Muscle of leg (tissue), 16 donors: ENCODE measurements at places on chromosomes 7 and 10. TPM values are rescaled to one million over a fixed set of nuclear protein-coding genes. Genes with fewer than 3 reads are reported as not detected.

Gene SLK
- total RNA-seq: 35.7 TPM

Gene MRLN
- total RNA-seq: 254 TPM

Gene GTF2IRD1
- total RNA-seq: 12.5 TPM

Gene RAB19
- not detected for total RNA-seq

Gene SPAM1
- not detected for total RNA-seq

Gene NSUN6
- 16.5 TPM for total RNA-seq

Gene TAC1
- 2.0 TPM for total RNA-seq

Gene GIMAP1
- total RNA-seq: 3.1 TPM

Gene PRKCQ
- total RNA-seq: 16.5 TPM

DNA sequence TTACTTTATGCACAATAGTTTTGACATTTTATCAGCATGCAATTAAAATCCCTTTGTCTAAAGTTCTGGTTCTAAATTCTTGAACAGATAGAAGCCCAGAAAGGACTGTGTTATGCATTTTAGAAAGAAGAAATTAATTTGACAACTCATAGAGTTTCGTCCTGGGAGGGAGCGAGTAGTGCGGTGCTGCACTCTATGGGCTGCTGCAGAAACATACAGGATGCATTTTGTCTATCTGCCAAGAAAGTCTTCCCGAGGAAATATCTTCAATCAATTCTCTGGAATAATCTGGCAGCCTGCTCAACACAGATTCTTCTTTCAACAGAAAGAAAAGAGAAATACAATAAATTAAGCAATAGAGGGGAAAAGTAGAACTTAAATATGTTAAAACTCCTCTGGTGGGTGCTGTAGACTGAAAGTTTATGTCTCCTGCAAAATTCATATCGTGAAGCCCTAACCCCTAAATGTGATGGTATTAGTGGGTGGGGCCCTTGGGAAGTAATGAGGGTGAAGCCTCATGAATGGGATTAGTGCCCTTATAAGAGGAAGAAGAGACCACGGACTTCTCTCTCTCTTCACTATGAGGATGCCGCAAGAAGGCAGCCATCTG lies 39.0 kb upstream of the IFRD1 start:
- peak; percentile 77 for DNase-seq

- no peak for DNase-seq
These were observed 39.5 kb upstream of the DMBT1 start for GRCh38 chr10:122521011-122521410.

GRCh38 chr10:97780841-97781617 lies 9.2 kb upstream of the SFRP5 start:
- DNase-seq: peak; percentile 66

GRCh38 chr10:105071980-105072379 lies 430.9 kb downstream of the SORCS3 start:
- no peak for DNase-seq

DNA sequence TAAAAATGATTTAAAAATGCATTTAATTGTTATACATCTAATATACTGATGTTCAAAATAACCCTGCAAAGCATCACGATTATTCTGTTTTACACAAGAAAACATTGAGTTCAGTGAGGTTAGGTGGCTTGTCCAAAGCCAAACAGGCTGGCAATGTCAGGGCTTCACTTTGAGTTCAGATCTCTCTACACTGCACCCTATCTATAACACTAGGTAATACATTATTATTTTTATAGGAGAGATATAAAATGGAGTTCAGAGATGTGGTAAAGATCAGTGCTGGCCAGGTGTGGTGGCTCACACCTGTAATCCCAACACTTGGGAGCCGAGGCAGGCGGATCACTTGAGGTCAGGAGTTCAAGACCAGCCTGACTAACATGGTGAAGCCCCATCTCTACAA lies 165.9 kb upstream of the MYO3A start:
- no peak for DNase-seq

GRCh38 chr7:138785587-138786437 lies 12.0 kb upstream of the TMEM213 start:
- DNase-seq: no peak

DNA sequence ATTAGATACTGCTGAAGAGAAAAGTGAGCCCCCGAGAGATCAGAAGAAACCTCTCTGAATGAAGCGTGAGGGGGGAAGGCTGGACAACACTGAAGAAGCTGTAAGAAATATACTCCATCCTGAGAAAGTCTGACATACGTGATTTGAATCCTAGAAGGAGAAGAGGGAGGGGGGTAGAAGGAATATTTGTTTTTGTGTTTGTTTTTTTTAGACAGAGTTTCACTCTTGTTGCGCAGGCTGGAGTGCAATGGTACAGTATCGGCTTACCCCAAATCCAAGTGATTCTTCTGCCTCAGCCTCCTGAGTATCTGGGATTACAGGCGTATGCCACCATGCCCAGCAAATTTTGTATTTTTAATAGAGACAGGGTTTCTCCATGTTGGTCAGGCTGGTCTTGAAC lies 52.6 kb downstream of the GALNT11 start:
- DNase-seq: no peak

GRCh38 chr10:72782649-72783330 lies 90.8 kb downstream of the MCU start:
- peak; percentile 57 for DNase-seq

- DNase-seq: no peak
These were observed 55.6 kb upstream of the CAMK2B start for GRCh38 chr7:44380831-44381493.

DNA sequence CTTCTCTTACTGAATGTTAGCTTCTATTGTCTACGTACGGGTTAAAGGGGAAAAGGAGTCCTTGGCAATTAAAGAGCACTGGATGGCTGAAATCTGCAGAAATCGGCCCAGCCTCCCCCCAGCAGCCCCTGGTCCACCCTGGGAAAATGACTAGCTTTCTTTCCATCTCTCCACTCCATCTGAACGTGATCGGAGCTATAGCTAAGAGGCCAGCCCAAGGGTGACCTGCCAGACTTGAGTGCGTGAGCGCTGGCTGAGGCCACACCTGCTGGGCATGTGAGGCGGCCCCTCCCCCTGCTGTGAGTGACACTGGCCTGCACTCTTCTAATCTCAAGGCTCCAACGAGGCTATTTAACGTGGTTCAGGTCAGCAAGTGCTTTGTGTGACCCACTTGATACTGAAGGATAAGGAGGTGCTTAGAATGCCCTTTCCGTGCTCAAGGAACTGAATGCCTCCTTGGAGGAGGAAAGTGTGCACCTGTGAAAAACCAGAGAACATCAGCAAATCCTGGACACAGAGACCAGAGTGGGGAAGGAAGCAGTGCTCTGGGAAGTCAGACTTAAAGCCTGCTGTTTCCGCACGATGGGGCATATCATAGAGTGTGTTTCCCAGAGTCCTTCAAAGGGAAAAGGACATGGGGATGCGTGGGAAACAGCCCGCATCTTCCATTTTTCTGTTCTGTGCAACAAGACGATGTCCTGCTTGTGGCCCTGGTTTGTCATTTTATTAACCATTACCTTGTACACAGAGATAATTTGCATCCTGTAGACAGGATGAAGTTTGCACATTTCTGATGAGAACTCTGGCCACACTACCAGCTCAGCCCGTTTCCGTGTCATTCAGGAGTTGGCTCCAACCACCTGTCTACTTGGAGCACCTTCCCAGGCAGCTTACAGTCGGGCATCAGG lies 12.5 kb upstream of the MNX1 start:
- no peak for DNase-seq

DNA sequence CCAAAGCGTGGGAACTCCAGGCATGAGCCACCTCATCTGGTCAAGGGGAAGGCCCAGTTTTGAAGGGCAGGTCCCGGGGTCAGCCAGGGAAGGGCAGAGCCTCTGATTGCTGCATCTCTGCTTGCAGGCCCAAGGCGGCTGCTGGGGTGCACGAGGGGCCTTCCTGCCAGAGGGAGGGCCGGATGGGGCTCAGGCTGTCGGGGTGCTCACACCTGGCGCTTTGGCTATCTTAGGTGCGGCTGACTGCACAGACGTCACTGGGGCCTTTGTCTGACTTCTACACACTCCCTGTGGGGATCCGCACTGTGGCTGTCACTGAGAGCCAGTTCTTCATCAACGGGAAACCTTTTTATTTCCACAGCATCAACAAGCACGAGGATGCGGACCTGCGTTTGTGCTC lies 68.7 kb downstream of the ZNF727 start:
- DNase-seq: no peak
